Mesendoderm (in vitro differentiated cells): ENCODE measurements at places on chromosomes 11 and 22.

- no peak for DNase-seq
Measured at GRCh38 chr22:21457023-21457787, 10.0 kb upstream of the TMEM191C start.

GRCh38 chr11:65291613-65292012, 23.1 kb upstream of the CDC42EP2 start:
- peak; percentile 30 for DNase-seq

- no peak for DNase-seq
Measured at GRCh38 chr11:118610225-118610772, 2.9 kb downstream of the PHLDB1 start.

- peak; percentile 45 for DNase-seq
Measured at GRCh38 chr11:124415356-124415923, 9.2 kb downstream of the OR8B4 start.

GRCh38 chr11:10522276-10522675, 18.7 kb downstream of the RNF141 start:
- DNase-seq: no peak

DNA sequence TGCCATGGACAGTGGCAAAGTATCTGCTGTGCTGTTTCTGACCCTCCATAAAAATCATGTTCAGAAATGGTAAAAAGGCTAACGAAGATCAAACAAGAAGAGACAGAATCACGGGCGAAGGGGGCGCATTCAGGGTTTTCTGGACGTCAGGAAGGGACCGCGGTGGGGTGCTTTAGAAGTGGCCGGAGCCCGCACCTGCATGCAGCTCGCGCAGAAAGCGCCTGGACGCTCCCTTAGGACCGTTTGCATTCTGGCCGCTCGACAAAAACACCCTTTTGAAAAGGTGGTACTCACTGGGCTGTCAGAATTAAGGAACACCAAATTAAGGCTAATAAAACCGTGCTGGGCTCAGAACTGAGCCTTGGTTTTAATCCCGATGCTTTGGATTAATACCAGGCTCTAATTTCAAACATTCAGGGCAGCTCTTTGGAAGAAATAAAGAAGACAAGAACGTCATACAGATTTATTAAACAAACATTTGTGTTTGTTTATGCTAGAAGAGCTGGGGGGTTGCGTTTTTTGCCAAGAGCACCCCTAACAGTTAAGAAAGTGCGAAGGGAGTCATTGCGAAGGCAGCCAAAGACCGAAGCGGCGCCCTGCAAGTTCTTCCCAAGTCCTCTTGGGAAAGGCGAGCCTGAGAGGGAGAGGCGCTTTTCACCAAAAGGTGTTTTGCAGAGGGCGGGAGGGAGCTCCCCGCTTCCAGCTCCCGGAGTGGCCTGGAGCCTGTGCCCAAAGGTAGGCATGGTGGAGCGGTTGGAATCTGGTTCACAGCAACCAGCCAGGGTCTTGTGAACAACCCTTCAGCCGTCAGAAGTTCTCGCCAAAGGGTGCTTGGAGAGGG, 47.7 kb upstream of the DBX1 start:
- DNase-seq: peak; percentile 72

DNA sequence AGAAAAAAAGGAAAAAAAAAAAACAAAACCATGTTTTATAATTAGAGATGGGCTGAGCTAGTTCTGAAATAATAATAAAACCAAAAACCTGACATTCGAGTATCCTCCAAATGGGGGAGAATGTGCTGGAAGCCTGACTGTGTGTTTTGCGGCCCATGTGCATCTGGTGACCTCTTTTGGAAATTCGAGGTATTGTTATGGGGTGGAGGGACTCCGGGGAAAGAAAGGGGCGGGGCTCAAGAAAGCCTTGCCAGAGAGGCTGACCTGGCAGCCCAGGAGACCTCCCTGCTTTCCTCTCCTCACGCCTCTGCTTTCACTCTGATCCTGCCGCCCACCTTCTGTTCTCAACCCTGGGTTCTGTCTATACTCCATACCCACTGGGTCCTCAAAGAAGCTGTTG, 72.9 kb downstream of the CTTN start:
- DNase-seq: peak; percentile 89

- no peak for DNase-seq
Measured at GRCh38 chr11:126707498-126707897, 293.1 kb downstream of the KIRREL3 start.

GRCh38 chr11:78281511-78281910, 92.8 kb downstream of the USP35 start:
- no peak for DNase-seq

- DNase-seq: no peak
Measured at GRCh38 chr11:66604155-66604554, 11.2 kb downstream of the CCS start.

DNA sequence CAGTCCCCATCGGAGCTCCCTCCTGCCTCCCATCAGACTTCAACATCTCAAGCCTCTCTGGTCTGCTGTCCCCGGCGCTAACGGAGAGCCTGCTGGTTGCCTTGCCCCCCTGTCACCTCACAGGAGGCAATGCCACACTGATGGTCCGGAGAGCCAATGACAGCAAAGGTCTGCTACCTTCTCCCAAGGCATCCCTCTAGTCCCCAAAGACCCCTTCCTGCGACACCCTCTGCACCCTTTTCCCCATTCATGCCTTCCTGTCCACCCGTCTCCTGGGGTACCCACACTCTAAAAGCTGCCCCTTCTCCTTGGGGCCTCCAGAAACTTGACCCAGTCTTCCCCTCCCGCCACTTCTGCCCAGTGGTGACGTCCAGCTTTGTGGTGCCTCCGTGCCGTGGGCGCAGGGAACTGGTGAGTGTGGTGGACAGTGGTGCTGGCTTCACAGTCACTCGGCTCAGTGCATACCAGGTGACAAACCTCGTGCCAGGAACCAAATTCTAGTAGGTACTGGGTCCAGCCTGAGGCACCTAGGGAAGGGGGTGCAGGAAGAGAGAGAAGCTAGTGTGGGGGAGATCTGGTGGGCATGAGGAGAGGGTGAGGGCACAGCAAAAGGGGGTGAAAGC, 860 bp downstream of the UPK2 start:
- DNase-seq: no peak
